ENCODE measurements at places on chromosomes 7 and 10. TPM values are rescaled to one million over a fixed set of nuclear protein-coding genes. Genes with fewer than 3 reads are reported as not detected.

Gene FAM131B
- total RNA-seq: 73.8 TPM

Gene CPA2
- not detected for total RNA-seq

Gene ADARB2
- 3.3 TPM for total RNA-seq

DNA sequence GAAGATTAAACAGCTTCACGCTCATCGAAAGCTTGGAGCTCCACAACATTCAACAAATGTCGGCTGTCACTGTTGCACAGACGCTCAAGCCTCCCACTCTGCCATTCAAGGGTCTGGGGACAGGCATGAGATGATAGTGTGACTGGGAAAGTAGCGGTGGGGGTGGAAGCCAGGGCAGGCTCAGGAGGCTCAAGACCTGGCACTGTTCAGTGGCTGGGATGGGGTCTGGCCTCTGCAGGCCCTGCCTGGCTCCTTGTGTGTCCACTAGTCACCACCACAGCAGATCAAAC lies 13.5 kb upstream of the GTPBP4 start:
- no peak for DNase-seq

GRCh38 chr10:49361735-49362568 lies 33.9 kb downstream of the DRGX start:
- no peak for DNase-seq

DNA sequence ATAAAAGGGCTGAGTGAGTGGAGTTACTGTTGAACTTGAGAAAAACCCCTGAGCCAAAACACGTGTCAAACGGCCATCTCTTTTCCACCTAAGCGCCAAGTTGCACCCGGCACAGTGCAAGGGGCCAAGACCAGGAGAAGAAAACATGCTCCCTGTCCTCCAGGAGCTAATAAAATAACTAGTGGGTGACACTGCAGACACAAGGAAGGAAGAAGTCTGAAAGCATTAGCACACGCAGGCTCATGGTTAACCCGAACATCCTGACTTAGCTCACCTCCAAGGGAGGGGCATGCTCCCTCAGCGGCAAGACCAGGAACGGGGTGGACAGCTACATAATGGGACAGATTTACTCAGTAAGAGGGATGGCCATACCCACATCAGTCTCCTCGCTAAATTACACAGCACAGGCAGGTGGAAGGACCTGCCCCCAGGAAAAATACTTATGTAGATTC lies 65.0 kb downstream of the PIP4K2A start:
- DNase-seq: no peak

- no peak for DNase-seq
These were observed 248.8 kb upstream of the SMIM30 start for GRCh38 chr7:113367041-113367586.

DNA sequence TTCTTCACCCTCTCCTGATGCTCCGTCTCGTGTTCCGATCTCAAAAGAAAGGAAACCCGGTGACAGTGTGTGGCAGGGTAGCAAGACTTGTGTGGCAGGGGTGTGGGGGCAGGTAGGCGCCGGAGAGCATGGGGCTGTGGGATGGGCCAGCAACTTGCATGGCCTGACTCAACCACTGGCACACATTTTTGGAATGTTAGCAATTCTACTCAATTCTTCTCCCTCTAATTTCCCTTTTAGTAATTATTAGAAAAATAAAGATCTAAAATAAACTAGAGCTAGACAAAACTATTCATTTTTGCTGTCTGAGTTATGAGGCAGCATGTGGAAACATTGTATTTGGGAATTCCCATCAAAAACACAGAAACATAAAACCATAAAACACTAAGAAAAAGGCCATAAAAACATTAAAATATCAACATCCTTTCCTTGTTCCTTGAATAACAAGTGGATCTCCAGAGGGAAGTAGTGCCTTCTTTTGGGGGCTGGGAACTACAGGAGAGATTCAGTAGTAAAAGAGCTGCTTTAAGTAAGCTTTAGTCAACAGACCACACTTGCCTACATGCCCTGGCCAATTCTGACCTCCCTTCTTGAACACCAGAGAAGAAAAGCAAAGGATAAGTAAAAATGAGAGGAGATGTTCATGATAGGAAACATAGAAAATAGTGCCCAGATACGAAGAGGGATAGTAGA lies 21.8 kb downstream of the SEMA3C start:
- no peak for DNase-seq

DNA sequence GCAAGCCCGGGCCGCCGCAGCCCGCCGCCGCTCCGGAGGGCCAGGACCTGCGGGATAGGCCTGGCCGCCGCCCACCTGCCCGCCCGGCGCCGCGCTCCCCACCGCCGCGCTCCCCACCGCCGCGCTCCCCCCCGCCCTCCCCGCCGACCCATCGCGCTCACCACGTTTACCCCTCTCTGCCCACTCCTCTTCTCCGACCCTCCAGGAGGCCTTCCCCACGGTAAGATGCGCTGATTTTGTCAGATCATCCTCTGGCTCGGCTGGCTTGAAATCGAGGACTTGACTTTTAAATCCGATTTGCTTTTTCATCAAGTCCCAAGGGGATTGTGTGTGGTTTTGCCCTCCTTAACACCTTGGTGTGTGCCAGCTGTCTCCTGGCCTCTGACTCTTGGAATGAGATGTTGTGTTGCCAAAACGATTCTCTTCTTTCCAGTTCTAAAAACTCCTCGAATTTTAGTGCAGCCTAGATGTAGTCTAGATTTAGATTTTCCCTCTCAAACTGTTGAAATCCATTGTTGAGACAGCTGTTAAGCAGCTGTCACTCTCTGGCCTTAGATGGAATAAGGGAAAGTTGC lies 738 bp downstream of the POM121 start:
- DNase-seq: no peak

GRCh38 chr10:24287559-24288195 lies 78.7 kb downstream of the KIAA1217 start:
- DNase-seq: no peak

GRCh38 chr10:69387500-69387899 lies 29.2 kb downstream of the TACR2 start:
- no peak for DNase-seq

DNA sequence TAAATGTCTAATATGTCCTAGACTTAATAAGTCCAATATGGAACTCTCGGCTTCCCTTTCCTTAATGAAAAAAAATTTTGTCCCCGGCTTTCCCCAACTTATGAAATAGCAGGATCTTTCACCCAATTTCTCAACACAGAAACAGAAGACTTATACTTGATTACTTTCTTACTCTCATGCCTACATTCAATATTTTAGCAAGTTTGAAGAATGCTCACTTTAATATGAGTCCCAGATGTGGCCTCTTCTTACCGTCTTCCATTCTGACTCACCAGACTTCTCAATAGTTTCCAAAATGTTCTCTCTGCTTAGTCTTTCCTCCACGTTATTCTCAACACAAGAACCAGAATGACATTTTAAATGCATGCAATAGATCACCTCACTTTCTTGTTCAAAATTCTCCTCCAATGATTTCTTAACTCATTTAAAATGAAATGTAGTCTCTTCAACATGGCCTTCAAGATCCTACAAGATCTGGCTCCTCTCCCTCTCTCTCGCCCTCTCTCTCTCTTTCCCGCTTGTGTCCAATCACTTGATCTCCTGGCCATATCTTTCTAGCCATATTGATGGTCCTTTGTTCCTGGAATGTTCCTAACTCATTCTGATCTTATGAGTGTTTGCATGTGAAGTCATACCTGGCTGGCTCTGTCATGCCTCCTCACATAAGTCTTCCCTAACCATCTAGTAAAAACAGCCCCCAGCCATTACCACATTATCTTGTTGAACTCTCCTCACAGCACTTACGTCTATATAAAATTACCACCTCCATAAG lies 119.7 kb upstream of the FAM3C start:
- DNase-seq: no peak

DNA sequence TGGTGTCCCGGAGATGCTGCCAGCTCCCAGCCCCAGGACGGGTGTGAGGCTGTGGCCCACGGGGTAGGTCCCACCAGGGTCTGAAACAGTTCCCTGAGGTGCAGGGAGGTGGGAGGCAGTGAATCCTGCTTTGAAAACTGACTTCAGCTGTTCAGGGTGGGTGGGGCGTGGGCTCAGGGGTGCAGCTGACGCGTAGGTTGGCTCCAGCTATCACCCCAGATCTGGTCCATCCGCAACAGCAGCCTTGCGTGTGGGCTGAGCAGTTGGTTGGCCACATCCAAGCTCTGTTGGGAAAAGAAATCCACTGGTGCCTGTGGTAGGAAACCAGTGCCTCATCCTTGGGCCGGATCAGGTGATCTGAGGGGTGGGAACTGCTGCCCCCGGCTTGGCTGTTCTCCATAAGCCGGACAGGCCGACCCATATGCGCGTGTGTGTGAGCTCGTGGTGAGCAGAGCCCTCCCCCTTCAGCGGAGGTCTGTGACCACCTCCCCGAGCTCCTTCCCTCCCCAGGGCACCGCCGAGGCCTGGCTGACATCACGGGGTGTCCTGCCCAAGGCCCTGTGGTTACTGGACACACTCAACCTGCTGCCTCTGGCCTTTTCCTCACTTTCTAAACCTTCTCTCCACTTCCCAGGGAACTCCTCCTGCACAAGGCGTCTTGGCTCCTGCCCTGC lies 15.4 kb upstream of the FAM20C start:
- DNase-seq: no peak

- DNase-seq: no peak
These were observed 392.1 kb upstream of the PODXL start for GRCh38 chr7:131948434-131949053.

Data from frontal cortex (tissue), 4 donors.